ENCODE measurements at places on chromosomes 1 and 21.

DNA sequence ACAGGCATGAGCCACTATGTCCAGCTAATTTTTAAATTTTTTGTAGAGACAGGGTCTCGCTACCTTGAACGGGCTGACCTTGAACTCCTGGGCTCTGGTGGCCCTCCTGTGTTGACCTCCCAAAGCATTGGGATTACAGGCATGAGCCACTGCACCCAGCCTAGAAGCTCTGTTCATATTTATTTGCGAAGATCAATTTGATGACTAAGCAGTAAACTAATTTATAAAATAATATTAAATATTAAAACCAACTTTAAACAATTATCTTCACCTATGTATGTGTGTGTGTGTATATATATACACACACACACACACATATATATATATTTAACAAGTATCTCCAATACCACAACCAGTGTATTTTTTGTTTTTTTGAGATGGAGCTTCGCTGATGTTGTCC is 4.4 kb downstream of the NADK start:
- no peaks in the 10 kb centered on the region for H3K36me3 ChIP-seq
- H3K27me3 ChIP-seq, result no peaks in the 10 kb centered on the region
- peaks cover 26% of the 10 kb centered on the region for H3K4me1 ChIP-seq
- H3K27ac ChIP-seq, result no peak overlapping the region
- H3K4me3 ChIP-seq, result no peak overlapping the region
- no peak for DNase-seq

GRCh38 chr1:93549811-93550210 is 101.9 kb downstream of the FNBP1L start:
- H3K4me3 ChIP-seq, result no peak overlapping the region
- H3K27ac ChIP-seq, result no peak overlapping the region
- H3K4me1 ChIP-seq, result no peaks in the 10 kb centered on the region
- peaks cover 9% of the 10 kb centered on the region for H3K36me3 ChIP-seq
- no peaks in the 10 kb centered on the region for H3K27me3 ChIP-seq
- no peak for DNase-seq

DNA sequence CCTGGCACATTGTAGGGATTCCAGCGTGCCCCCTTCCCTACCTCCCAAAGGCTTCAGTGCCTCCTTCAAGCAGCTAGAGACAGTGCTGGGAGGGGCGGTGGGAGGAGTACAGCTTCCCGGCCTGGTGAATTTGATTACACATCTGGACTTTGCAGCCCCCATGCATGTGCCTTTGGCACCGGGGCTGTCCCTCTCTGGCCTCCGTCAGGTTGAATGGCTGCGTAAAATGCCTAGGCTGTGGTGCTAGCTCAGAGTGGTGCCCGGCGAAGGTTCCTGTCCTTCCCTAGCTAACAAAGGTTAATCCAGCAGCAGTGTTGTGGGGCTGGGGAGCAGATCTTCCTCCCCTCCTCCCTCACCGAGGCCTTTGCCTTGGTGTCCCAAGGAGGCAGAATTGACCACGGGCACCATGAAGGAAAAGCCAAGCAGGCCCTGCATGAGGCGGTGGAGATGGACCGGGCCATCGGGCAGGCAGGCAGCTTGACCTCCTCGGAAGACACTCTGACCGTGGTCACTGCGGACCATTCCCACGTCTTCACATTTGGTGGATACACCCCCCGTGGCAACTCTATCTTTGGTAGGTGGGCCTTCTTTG is 66.2 kb downstream of the ALPL start:
- DNase-seq, result no peak
- H3K36me3 ChIP-seq, result no peaks in the 10 kb centered on the region
- H3K4me3 ChIP-seq, result no peak overlapping the region
- no peak overlapping the region for H3K27ac ChIP-seq
- H3K4me1 ChIP-seq, result no peaks in the 10 kb centered on the region

GRCh38 chr1:228361314-228362140 is 45.1 kb downstream of the TRIM11 start:
- H3K27me3 ChIP-seq, result no peaks in the 10 kb centered on the region
- no peak for DNase-seq
- no peaks in the 10 kb centered on the region for H3K36me3 ChIP-seq
- H3K4me3 ChIP-seq, result no peak overlapping the region
- H3K27ac ChIP-seq, result no peak overlapping the region
- H3K4me1 ChIP-seq, result no peaks in the 10 kb centered on the region

GRCh38 chr1:45685308-45686014 is 872 bp downstream of the GPBP1L1 start:
- H3K36me3 ChIP-seq, result no peaks in the 10 kb centered on the region
- peak; percentile 9 for DNase-seq
- peak overlapping the region; percentile 98 for H3K27ac ChIP-seq
- H3K4me3 ChIP-seq, result peak overlapping the region; percentile 100
- H3K4me1 ChIP-seq, result peaks cover 55% of the 10 kb centered on the region
- no peaks in the 10 kb centered on the region for H3K27me3 ChIP-seq

DNA sequence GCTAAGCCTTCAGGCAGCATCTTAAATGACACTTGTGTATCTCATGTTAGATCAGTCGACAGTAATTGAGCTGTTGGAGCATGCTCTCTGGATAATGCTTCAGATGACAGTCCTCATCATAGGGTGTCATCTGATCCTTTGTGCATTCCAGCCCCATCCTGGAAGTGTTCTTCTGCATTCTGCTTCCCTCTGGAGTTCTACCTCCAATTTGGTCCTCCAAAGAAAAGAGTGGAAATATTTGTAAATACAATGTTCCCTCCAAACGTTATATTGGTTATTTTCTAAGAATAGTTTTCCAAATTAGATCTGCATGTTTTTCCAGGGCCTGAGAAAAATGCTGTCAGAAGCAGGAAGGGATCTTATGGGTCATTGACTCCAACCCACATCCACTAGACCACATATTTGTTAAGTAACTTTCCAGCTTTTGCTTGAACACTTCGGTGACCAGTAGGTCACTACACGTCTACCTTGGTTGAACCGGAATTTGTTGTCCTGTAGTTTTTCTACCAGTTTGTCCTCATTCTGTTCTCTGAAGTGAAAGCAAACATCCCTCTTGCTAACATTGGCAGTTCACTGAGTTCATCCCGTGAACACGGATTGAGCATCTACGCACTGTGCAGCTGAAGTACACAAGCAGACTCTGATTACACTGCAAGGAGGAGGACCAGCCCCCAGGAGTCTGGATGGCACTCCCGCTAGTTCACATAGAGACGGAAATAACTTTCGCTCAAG is 136.0 kb downstream of the TLR5 start:
- H3K4me1 ChIP-seq, result no peaks in the 10 kb centered on the region
- H3K4me3 ChIP-seq, result no peak overlapping the region
- peaks cover 26% of the 10 kb centered on the region for H3K36me3 ChIP-seq
- DNase-seq, result no peak

DNA sequence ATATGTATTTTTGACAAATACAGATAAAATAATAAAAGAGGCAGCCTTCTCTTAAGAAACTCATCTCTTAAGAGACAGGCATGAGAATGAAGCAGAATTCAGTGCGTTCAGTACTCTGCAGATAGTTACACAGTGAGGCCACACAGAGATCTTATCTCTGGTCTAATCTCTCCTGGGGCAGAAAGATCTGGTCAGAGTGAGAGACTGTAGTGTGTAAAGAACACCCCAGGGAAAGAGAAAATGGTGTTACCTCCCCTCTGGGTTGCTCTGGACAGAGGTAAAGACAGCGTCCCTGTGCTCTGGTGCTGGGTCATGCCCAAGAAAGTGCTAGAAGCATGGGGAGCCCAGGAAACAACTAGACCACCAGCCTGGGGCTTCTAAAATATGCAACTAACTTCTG is 216.3 kb downstream of the SIPA1L2 start:
- DNase-seq, result no peak
- no peaks in the 10 kb centered on the region for H3K27me3 ChIP-seq
- no peaks in the 10 kb centered on the region for H3K4me1 ChIP-seq
- no peaks in the 10 kb centered on the region for H3K36me3 ChIP-seq
- no peak overlapping the region for H3K4me3 ChIP-seq
- no peak overlapping the region for H3K27ac ChIP-seq

DNA sequence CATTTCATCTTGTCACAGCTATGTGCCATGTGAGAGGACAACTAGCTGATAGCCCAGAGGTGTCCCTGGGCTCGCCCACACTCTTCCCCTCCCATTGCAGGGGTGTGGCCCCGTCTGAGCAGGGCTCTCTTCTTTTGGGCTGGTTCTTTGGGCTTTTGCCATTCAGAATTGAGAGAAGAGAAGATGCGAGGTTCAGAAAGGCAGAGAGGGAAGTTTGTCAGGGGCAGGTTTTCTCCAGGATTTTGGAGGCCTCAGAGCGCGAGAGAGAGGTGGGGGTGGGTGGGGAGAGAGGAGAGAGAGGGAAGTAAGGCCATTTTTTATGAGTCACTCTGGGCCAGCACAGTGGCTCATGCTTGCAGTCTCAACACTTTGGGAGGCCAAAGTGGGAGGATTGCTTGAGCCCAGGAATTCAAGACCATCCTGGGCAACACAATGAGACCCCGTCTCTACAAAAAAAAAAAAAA is 5.2 kb downstream of the IFI6 start:
- peaks cover 41% of the 10 kb centered on the region for H3K4me1 ChIP-seq
- no peaks in the 10 kb centered on the region for H3K36me3 ChIP-seq
- no peaks in the 10 kb centered on the region for H3K27me3 ChIP-seq
- DNase-seq, result no peak
- H3K27ac ChIP-seq, result no peak overlapping the region

DNA sequence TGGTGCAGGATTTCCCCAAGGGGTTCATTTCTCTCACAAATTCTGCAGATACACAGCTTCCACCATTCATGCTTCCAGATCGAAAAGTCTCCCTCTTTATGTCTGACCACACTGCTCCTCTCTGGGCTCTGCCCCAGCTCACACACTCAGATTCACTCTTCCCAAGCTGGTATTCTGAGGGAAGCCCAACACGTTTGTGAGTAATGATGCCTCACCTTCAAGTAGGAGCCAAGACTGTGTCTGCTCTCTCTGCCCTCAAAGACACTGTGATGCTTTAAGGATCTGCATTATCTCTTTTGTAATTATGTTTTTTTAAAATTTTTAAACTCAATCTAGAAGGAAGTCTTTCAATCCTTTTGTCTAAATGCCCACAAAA is 19.8 kb downstream of the PRAMEF11 start:
- H3K27ac ChIP-seq, result no peak overlapping the region
- H3K36me3 ChIP-seq, result no peaks in the 10 kb centered on the region
- peaks cover 11% of the 10 kb centered on the region for H3K27me3 ChIP-seq
- H3K4me3 ChIP-seq, result no peak overlapping the region

DNA sequence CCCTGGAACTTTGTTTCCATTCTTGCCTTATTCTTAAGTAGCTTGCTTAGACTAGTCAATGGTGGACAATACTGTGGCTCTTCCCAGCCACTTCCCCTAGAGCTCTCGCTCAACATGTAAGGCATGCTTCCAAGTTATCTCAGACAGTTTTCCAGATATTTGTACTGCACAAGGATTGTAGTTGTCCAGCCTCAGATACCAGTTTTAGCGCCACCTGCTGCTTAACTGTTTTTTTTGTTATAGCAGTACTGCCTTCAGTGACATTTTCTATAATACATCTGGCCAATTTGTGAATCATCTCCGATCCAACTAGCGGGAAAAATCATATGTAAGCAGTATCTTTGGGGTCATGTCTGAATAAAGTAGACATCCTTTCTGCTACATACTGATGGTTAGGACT is 346.7 kb upstream of the ADGRL4 start:
- DNase-seq, result no peak
- no peak overlapping the region for H3K4me3 ChIP-seq
- no peak overlapping the region for H3K27ac ChIP-seq
- no peaks in the 10 kb centered on the region for H3K36me3 ChIP-seq

GRCh38 chr1:87524021-87524754 is 195.5 kb downstream of the LMO4 start:
- H3K27me3 ChIP-seq, result peaks cover 12% of the 10 kb centered on the region
- H3K36me3 ChIP-seq, result peaks cover 6% of the 10 kb centered on the region
- H3K4me3 ChIP-seq, result no peak overlapping the region
- no peak overlapping the region for H3K27ac ChIP-seq

DNA sequence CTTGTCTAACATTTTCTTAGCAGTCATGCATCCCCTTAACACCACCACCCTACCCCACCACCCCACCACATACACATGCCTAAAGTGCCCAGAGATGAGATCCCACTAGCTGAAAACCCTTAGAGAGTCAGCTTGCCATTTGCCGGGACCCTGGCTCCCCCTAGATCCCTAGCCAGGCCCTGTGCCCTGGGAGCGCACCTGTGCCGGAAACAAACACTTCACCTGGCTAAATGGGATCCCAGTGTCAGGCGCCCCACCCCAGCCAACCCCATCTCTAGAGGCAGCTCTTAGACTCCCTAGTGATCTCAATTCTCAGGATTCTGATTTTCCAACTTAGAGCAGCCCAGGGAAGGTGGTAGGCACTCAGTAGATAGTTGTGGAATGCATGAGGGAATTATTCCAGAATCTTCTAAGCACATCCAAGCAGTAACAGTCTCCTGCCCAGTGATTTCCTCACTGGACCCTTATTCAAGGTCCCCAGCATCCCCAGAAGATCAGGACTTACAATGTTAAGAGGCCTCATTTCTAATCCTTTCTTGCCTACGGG is 105.2 kb downstream of the LAMC2 start:
- H3K27me3 ChIP-seq, result no peaks in the 10 kb centered on the region
- no peaks in the 10 kb centered on the region for H3K36me3 ChIP-seq
- H3K4me1 ChIP-seq, result no peaks in the 10 kb centered on the region
- H3K27ac ChIP-seq, result no peak overlapping the region
- DNase-seq, result no peak

DNA sequence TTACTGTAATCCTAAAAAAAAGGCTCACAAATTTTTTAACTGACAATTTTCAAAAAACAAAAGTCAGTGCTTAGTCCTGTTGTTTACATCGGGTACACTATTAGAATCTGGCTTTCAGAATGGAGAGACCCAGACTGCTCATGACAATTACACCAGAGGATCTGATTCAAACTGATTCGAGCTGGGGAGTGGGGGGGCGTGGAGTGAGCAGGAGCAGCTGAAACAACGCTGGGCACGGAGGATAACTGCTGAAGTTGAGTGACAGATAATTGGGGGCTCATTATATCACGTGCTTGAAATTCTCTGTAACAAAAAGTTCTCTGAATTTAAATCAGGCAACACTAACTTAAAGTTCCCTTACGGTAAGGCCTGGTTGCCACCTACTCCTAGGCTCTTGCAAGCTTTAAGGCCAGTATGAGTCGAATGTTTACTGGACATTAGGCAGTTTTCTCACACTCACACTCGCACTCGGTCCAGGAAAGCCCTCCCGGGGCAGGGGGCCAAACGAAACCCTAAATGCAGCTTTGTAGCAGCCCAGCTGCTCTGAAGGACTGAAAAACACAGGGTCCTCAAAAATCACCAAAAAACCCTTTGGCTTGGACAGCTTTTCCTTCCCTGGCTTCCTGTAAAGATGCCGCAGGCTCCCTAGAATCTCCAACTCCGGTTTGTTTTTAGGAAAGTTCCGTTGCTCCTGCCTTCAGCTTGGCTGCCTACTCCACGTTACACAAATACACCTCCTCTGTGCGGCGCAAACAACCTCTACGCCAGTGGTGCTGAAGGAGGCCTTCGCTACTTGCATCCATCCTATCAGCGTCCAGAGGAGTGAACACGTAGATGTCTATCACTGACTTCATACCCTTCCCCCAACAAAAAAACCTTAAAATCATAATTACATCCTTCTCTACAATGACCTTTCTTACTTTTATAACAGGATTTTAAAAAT is 42.9 kb downstream of the CAPZB start:
- no peak for DNase-seq
- H3K27me3 ChIP-seq, result no peaks in the 10 kb centered on the region
- H3K36me3 ChIP-seq, result no peaks in the 10 kb centered on the region
- no peak overlapping the region for H3K4me3 ChIP-seq
- H3K4me1 ChIP-seq, result peaks cover 79% of the 10 kb centered on the region

GRCh38 chr21:31352836-31353235 is 8.8 kb upstream of the TIAM1 start:
- H3K4me3 ChIP-seq, result no peak overlapping the region
- H3K4me1 ChIP-seq, result no peaks in the 10 kb centered on the region
- H3K36me3 ChIP-seq, result no peaks in the 10 kb centered on the region
- H3K27me3 ChIP-seq, result no peaks in the 10 kb centered on the region
- no peak overlapping the region for H3K27ac ChIP-seq
